Karpas-422 (cell line): ENCODE measurements at places on chromosomes 11 and 22.

GRCh38 chr11:106011481-106011880 is 10.6 kb downstream of the MSANTD4 start:
- no peak overlapping the region for H3K27ac ChIP-seq
- no peak overlapping the region for H3K4me3 ChIP-seq
- H3K27me3 ChIP-seq: no peaks in the 10 kb centered on the region
- peaks cover 94% of the 10 kb centered on the region for H3K36me3 ChIP-seq

DNA sequence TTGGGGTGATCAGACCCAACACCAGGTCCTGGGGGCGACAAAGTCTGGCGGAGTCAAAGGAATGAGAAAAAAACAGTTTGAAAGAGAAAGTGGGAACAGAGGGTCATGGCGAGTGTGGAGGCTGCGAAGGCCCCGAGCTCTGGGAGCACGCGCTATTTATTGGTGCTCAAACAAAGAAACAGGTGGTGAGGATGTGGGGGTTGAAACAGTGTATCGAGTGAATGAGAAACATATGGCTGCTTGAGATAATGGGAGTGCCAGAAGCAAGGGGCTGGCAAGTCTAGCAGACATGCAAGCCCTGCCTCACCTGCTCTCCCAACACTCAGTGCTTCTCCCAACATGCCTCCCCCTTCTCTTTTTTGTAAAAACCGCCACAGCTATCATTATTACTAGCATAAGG is 7.8 kb upstream of the DUSP18 start:
- no peak overlapping the region for H3K4me3 ChIP-seq
- no peak for DNase-seq
- no peaks in the 10 kb centered on the region for H3K4me1 ChIP-seq
- no peak overlapping the region for H3K27ac ChIP-seq

DNA sequence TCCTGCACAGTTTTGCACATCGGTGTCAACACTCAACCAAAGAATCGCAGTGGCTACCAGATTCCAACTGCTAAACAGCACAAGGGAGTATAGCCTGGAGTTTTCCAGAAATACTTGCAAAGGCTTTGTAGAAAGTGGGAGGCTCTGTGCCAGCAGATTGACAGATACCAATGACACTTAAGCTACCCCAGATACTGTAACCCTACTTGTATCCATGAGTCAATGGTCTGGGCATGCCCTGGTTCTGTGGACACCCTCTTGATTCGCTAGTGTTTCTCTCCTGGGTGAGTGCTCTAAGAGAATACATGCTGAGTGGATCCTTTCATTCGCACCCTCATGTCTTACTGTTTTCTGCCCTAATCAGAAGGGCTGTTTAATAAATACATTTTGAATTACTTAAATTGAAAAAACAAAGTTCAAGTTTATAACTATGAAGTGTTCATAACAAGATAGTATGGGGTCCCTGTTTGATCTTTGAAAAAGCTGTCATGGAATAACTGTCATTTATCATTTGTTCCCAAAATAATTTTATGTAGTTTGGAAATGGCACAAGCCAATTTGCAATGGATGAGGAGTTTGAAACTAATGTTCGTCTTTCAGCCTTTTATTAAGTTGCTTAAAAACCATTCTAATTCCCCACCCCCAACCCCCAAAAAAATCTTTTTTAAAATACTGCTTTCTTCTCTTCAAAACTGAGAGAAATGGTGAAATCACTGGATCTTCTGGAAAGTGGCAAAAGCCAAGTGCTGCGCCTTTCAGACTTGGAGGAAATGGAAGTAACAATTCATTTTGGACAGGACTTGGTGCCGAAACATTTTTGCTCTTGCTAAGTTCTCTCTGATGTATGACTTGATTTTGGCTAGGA is 600.5 kb upstream of the TENM4 start:
- H3K27me3 ChIP-seq: no peaks in the 10 kb centered on the region
- DNase-seq: no peak
- no peak overlapping the region for H3K4me3 ChIP-seq
- no peak overlapping the region for H3K27ac ChIP-seq

- no peaks in the 10 kb centered on the region for H3K36me3 ChIP-seq
- H3K4me1 ChIP-seq: no peaks in the 10 kb centered on the region
- peak; percentile 88 for DNase-seq
- H3K27ac ChIP-seq: no peak overlapping the region
Measured at GRCh38 chr22:33209930-33210784, 152.0 kb upstream of the SYN3 start.

- no peaks in the 10 kb centered on the region; the same call in 1 of the 2 replicates for H3K27me3 ChIP-seq
- H3K4me3 ChIP-seq: peak overlapping the region; percentile 57
- peaks cover 38% of the 10 kb centered on the region for H3K4me1 ChIP-seq
- H3K36me3 ChIP-seq: no peaks in the 10 kb centered on the region
- H3K27ac ChIP-seq: no peak overlapping the region
Measured at GRCh38 chr11:64742889-64743590, 902 bp downstream of the RASGRP2 start.

- no peak overlapping the region for H3K4me3 ChIP-seq
- no peak for DNase-seq
- no peaks in the 10 kb centered on the region for H3K27me3 ChIP-seq
- no peak overlapping the region for H3K27ac ChIP-seq
Measured at GRCh38 chr11:68942751-68943271, 38.0 kb downstream of the MRGPRD start.

DNA sequence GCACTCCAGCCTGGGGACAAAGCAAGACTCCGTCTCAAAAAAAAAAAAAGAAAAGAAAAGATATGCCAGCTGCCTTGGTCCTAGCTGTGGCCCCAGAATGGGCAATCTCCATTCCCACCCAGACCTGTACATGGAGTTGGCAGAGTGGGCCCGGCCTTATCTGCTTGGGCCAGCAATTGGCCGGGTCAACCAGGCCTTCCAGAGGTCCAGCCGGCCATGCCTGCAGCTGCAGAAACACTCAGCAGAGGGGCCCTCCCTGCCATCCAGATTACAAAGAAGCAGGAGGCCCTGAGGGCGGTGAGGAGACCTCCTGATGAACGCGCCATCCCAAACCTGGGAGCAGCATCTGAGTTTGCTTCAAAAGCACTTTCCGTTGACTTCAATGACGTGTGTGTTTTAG is 26.9 kb upstream of the ARFGAP3 start:
- H3K4me3 ChIP-seq: no peak overlapping the region
- H3K27me3 ChIP-seq: no peaks in the 10 kb centered on the region
- H3K4me1 ChIP-seq: peaks cover 9% of the 10 kb centered on the region
- DNase-seq: no peak
- H3K27ac ChIP-seq: no peak overlapping the region
- no peaks in the 10 kb centered on the region for H3K36me3 ChIP-seq

DNA sequence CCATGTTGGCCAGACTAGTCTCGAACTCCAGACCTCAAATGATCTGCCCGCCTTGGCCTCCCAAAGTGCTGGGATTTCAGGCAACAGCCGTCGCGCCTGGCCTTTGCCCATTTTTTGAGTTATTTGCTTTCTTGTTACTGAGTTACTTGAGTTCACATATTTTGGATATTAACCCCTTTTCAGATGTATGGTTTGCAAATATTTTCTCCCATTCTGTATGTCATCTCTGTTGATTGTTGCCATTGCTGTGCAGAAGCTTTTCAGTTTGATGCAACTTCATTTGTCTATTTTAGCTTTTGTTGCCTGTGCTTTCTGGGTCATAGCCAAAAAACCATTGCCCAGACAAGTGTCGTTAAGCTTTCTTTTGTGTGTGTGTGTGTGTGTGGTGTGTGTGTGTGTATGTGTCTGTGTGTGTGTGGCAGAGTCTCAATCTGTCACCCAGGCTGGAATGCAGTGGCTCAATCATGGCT is 6.8 kb downstream of the TSGA10IP start:
- no peaks in the 10 kb centered on the region for H3K4me1 ChIP-seq
- H3K36me3 ChIP-seq: no peaks in the 10 kb centered on the region
- no peak overlapping the region for H3K27ac ChIP-seq
- no peaks in the 10 kb centered on the region for H3K27me3 ChIP-seq
- no peak for DNase-seq

DNA sequence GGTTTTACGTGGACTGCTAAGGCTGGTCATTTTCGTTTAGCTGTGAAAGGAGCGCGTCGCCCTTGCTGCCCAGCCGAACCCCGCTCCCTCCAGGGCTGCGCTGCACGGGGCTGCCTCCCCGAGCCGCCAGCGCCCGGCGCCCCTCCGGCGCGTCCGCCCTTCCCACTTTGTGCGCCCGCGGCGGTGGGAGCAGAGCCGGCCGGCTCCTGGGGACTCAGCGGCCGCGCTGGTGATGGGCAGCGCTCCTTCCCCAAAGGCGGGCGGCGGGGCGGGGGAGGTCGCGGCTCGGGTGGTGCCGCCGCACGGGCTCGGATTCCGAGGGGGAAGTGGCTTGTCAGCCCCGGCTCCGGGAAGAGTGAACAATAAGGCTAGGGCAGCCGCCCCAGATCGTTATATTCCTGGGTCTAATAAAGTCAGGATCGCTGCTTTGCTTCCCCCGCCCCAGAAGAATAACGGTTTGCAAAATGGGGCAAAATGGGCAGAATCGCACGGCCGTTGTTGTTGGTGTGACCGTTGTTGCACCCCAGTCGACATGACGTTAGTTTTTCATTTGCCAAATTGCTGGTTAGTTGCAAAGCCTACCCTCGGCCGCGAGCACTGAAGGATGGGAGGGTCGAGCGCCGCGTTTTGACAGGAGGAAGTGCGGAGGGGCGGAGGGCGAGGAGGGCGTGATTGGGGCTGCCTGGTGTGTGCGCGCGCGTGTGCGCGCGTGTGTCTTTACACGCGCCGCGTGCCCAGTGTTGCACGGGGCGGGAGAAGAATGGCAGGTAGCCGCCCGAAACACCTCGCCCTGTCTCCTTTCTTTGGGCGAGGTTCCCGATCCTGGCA is 745 bp downstream of the NCAM1 start:
- no peak overlapping the region for H3K27ac ChIP-seq
- H3K36me3 ChIP-seq: no peaks in the 10 kb centered on the region
- H3K27me3 ChIP-seq: no peaks in the 10 kb centered on the region
- no peak for DNase-seq
- no peaks in the 10 kb centered on the region; the same call in 1 of the 2 replicates for H3K4me1 ChIP-seq

- H3K4me1 ChIP-seq: no peaks in the 10 kb centered on the region
- H3K36me3 ChIP-seq: no peaks in the 10 kb centered on the region
- H3K27ac ChIP-seq: no peak overlapping the region
- no peaks in the 10 kb centered on the region for H3K27me3 ChIP-seq
Measured at GRCh38 chr11:9169595-9170295, 78.3 kb upstream of the SCUBE2 start.

GRCh38 chr11:128468111-128468510 is 119.2 kb downstream of the ETS1 start:
- peaks cover 21% of the 10 kb centered on the region for H3K36me3 ChIP-seq
- H3K4me1 ChIP-seq: peaks cover 59% of the 10 kb centered on the region
- H3K27ac ChIP-seq: peak overlapping the region; percentile 98
- H3K27me3 ChIP-seq: no peaks in the 10 kb centered on the region
- no peak for DNase-seq

DNA sequence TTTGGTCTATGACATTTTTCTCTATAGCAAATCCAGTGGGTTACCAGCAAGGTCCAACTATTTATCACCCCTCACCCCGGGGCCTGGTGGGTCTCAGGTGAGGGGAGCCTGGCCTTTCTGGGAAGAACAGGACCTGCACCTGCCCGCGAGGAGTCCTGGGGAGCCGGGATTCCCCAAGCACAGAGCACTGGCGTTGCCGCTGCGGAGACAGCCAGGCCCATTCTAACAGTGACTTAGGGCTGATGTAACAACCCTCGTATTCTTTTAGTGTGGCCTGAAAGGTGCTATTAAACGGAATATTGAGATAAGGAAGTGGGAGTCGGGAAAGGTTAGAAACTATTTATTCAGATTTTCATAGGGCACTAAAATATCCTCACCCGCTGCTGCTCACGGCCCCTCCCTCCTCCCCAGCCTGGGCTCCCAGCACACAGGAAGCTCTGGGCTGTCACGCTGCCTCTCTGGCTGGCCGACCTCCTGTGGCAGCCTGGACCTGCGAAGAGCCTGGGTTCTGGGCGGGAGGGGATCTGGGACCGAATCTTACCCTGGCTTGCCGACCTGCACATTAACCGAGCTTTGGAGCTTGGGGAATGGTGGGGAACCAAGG is 141.2 kb downstream of the MIAT start:
- no peak overlapping the region for H3K27ac ChIP-seq
- H3K36me3 ChIP-seq: no peaks in the 10 kb centered on the region
- no peaks in the 10 kb centered on the region for H3K27me3 ChIP-seq
- no peak overlapping the region for H3K4me3 ChIP-seq
- no peak for DNase-seq

DNA sequence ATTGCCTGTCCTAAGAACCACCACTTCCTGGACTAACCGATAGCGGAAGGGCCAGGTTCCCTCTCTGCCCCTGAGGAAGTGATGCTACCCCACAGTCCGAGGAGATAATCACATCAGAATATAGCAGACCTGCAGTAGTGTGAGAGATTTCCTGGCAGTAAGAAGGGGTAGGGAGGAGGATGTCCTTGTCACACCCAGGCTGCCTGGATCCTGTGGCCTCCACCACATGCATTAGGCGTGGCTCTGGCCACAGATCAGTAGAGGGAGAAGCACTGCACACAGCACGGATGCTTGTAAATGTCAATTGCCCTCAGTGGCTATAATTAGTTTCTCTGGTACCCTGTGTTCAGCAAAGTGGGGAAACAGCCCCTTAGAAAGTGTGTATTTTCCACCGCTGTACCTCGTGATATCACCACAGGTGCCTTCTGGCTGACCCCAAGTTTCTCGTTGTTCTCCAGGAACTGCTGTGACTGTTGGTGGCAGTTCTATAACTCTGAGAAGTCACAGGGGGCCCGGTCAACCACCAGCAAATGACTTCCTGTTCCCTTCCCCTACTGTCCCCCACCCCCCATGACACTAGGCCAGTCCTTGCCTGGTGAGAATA is 61.8 kb downstream of the UBASH3B start:
- no peaks in the 10 kb centered on the region for H3K27me3 ChIP-seq
- H3K4me1 ChIP-seq: peaks cover 22% of the 10 kb centered on the region
- no peak overlapping the region for H3K27ac ChIP-seq
- no peak overlapping the region for H3K4me3 ChIP-seq
- DNase-seq: no peak

GRCh38 chr11:119347242-119347641 is 737 bp upstream of the MFRP start:
- no peak for DNase-seq
- no peak overlapping the region for H3K27ac ChIP-seq
- no peaks in the 10 kb centered on the region for H3K27me3 ChIP-seq
- H3K36me3 ChIP-seq: no peaks in the 10 kb centered on the region

DNA sequence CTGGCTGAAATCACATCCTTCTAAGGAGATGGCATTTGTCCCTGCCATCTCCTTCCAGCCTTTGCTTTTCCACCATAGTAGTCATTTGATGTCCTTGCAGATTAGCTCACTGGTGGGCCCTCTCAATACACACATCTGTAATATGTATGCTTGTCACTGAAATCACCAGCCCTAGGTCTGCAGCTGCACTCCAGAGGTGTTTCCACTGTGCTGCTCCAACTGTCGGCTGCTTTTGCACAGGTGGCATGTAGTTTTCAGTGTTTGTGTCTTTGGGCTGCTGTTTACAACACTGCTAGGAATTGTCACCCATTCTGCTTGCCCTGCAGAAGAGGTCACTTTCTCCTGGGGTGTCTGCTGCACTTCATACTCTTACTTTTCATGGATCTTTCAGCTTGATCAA is 69.0 kb upstream of the GRAMD1B start:
- H3K36me3 ChIP-seq: no peaks in the 10 kb centered on the region
- H3K4me3 ChIP-seq: no peak overlapping the region
- H3K27ac ChIP-seq: peak overlapping the region; percentile 95
- H3K4me1 ChIP-seq: peaks cover 45% of the 10 kb centered on the region
- H3K27me3 ChIP-seq: no peaks in the 10 kb centered on the region
